ENCODE measurements at places on chromosomes 2 and 18.

DNA sequence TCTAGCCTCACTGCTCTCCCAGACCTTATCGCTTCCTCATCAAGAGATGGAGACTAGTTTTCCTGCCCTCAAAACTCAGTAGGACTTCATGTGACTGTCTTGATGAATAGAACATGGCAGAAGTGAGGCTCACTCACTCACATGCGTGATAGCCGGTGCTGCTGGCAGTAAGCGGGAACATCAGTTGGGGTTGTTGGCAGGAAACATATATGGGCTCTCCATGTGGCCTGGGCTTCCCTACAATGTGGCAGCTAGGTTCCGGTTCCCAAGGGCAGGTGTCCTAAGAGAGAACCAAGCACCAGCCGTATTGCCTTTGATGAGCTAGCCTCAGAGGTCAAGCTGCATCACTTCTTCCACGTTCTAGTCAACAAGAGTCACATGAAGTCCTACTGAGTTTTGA, 15.2 kb upstream of the FAHD2A start:
- no peak for DNase-seq

DNA sequence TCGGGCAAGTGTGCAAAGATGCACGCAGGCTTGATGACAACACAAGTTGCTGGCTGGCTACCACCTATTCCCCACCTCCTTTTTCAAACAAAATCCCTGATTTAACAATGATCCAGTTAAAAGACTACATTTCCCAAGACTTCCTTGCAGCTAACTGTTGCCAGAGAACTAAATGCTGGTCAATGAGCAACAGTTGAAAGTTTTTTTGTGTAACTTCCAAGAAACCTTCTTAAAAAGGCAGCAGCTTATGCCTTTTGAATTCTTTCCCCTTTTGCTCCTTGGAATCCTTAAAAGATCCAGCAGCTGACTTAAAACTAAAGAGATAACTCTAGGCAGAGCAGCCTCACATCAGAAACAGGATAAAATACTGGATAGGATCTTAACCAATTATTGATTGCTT, 38.5 kb downstream of the NPHP1 start:
- DNase-seq = no peak

DNA sequence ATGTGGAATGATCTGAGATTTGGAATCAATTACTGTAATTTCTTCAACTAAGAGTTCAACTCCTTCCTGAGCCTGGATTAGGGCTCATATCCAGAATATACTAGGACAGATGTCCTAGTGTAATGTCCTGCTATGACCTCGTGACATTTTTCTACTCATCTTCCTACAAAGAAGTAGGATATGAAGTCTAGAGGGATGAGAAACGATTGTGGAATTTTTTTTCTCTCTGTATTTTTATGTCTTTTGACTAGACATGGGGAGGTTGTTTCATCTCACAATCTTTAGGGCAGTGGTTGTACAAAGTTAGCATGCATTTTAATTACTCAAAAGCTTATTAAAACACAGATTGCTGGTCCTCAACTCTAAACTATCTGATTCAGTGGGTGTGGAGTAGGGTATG, 203.0 kb downstream of the PARD3B start:
- no peak for DNase-seq

DNA sequence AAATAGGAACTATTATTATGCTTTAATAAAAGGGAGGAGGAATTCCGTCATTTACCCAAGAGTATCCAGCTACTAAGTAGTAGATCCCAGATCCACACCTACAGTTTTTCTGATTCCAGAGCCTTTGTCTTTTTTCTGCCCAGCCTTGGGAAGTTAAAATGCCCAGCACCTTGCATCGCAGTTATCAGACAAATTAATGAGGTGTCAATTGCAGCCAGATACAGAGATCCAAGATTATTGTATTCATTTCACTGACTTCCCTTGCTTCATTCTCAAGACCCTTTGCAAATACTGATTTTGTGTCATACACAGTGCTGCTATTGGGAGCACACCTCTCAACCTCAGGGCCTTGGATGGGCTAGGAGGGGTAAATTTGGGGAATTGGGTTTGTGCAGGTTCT, 1.1 kb downstream of the IL18R1 start:
- DNase-seq = no peak

DNA sequence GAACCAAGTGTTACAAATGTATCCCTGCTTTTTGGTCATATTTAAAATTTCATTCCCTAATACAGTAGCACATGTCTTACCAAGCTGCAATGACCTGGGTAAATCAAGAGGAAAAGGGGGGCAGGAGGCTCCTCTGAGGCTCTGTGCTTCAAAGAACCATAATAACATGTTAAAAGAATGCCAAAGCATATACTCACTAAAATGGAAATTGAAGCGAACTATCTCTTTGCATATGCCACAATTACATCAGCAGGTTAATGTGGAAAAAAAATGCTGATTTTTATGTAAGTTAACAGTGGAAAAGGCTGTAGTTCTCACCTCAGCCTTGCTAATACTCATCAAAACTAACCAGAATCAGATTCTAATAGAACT, 37.5 kb upstream of the NCKAP5 start:
- DNase-seq = no peak

DNA sequence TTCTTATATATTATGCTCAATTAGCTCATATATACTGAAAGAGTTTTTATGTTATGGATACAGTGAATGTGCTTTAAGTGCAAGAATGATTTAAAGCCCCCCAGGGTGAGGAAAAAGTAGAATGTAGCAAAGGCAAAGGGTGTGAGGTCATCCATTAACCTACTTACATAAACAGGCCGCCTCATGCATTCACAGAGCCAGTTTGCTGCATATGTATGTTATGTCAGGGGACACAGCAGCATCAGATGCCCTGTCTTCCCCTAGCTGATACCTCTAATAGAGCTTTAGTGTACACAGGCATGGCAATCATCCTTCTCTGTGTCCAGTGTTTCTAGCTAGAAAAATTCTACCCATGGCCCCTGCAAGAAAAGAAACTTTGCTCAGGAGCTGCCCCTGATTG, 187.8 kb upstream of the FSHR start:
- DNase-seq = no peak

GRCh38 chr2:219171231-219171651, 1.4 kb upstream of the SLC23A3 start:
- DNase-seq = no peak

- no peak for DNase-seq
Observed at GRCh38 chr2:38947241-38948239, 57.9 kb downstream of the ARHGEF33 start.

- no peak for DNase-seq
Observed at GRCh38 chr18:415617-416612, 84.6 kb downstream of the COLEC12 start.

DNA sequence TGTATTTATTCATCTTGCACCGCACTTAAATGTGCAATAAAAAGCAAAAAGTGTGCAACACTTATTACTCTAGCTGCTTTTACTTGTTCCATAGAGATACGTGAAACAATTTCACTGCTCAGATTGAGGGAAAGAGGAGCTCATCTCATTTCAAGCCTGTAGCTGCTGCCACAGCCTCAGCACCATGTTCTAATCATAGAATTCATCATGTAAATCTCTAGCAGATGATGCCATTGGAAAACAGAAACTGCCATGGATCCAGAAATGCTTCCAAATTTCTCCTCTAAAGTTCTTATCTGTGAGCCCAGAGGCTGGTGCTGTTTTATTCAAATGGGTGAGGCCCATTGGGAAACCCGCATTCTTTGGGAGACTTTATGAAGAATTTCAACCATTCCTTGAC, 2.0 kb downstream of the CDC42EP3 start:
- DNase-seq = no peak

DNA sequence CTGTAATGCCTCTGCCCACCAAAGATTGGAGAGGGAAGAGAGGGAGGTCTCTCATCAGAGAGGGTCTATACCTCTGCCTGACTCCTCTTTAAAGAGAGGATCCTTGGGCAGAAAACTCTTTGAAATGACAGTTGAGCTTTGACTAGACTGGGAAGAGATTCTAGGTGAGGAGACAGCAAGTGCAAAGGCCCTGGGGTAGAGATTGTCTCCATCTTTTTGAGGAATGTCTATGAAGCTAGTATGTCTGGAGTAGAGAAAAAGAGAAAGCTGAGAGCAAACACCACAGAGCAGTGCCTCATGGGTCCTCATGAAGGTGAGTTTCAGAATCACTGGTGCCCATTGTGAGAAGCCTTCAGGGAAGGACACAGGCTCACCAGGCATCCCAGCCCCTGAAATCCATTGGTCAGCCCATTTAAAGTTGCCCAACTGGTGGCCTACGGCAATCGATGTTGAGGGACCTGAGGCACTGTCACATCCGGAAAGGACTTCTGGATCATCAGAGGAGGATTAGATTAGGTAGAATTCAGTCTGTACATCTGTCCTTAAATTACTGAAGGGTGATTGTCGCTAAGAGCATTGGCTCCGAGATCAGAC, 31.5 kb downstream of the LBH start:
- DNase-seq = no peak

DNA sequence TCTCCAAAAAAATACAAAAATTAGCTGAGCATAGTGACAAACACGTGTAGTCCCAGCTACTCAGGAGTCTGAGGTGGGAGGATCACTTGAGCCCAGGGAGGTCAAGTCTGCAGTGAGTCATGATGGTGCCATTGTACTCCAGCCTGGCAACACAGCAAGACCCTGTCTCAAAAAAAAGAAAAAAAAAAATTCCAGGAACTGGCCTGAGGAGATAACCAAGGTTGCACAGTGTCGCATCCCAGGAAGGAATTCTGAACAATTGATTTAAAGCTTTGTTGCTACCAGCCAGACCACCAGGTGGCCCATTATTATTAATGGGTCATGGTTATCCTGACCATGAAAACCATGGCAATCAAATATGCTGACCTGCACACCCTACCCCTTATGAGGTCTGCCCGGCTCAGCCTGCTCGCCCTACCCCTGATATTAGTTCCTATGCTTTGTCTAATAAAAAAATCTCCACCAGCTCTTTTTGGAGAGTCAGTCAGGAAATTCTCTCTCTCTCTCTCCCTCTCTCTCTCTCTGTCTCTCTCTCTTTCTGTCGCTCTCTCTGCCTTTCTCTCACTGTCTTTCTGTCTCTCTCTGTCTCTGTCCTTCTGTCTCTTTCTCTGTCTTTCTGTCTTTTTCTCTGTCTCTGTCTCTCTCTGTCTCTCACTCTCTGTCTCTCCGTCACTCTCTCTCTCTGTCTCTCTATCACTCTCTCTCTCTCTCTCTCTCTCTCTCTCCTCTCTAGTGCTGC, 73.7 kb downstream of the NCAPH start:
- DNase-seq = no peak

DNA sequence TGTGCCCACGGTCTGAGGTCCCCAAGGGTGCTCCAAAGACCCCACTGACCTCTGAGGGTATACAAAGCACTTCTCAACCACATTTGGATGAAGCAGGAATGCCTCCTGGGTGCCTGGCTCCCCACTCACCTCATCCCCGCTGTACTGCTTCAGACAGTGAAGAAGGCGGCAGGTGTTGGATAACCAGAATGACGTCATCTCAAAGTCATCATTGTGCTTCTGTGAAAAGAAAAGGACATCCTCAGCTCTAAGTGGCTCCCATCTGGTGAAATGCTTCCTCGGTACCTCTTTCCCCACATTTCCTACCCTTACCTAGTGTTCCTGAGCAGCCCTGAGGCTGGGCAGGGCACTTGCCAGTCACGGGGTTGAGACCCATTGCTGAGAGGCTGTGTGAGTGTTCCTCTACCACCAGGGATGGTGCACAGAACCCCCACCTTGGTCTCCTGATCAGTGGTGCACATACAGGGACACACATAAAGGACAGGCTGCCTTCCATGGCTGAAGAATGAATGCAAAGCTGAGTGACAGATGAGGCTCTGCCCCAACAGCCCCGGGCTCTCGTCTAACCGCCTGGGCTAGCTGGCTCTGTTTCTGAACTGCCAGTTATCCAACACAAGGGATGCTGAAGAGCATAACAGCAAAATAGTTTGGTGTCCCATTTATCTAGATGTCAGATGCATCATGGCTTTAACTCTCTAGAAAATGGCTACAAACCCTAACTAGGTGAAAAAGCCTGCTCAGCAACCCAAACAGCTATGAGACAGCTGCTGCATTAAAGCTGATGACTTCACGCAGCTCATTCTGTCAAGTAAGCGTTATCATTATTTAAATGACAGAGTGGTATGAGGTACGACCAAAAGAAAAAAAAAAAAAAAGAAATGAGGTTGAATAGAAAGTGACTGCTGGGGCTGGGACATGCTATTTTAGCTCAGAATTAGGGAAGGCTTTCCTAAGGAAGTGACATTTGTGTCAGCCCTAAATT, 28.2 kb upstream of the ACAA2 start:
- no peak for DNase-seq

GRCh38 chr2:102046135-102046986, 54.6 kb downstream of the IL1R2 start:
- no peak for DNase-seq

GRCh38 chr2:181841079-181841478, 50.5 kb upstream of the ITPRID2 start:
- DNase-seq = no peak

DNA sequence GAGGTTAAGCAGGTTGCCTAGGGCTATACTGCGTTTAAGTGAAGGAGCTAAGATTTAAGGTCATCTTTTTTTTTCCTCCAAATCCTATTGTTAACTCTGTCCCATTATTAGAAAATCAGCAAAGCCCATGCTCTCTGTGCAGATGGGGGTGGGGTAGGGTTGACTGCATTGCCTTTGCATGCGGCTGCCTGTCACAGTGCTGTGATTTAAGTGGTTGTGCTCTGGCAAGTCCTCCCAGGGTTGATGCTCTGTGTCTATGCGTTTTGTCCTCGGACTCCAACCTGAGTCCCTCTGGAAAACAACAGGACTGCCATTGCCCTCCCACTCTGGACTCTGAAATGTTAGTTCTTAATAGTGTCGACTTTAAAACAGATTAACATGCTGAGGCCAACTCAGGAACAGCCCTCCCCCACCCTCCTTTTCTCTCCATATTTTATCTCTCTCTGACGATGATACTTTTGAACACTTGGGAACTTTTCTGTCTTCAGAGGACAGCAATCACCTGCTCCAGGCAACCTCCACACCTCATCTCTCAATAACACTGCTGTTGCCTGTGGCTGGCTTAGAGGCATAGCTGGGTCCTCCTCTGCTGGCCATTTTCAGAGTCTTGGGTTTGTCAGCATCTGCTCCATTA, 5.8 kb downstream of the FHOD3 start:
- no peak for DNase-seq

DNA sequence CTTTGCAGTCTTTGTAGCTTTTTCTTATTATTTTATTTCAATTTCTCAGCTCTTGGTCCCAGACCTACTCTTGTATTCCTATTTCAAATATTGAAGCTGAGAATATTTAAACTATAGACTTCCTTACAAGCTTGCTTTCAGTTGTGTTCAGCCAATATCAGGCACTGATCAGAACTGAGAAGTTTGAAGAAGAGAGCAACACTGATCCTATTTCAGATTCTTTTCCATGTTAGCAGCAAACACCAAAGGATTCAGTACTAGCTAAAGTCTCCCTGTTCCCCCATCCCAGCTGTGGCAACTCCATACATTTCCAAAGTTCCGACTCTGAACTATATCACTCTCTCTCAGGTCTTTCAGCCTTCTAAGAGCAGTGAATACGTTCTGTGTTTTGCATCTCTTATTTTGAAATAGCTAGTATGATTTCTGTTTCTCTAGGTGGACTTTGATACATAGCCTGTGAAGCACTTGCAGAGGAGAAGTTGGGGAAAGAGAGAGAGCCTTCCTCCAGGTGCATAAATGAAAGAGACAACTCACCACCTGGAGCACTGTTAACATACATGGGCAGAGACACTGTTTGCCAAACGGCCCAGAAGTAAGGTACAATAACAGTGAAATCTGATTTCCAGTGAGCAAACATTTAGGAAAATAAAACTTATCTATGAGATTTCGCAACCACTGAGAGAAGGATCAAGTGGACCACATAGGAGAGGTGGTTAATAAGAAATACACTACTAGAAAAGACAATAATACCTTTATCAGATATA, 135.0 kb upstream of the ZNF804A start:
- DNase-seq = no peak
